ENCODE measurements at places on chromosomes 4 and X. TPM values are rescaled to one million over a fixed set of nuclear protein-coding genes. Genes with fewer than 3 reads are reported as not detected.

PDCL2 gene
- not detected for total RNA-seq

F8A2 gene
- not detected for total RNA-seq

FRMPD3 gene
- total RNA-seq, result 0.96 TPM

CHRDL1 gene
- total RNA-seq, result 34.7 TPM

DNA sequence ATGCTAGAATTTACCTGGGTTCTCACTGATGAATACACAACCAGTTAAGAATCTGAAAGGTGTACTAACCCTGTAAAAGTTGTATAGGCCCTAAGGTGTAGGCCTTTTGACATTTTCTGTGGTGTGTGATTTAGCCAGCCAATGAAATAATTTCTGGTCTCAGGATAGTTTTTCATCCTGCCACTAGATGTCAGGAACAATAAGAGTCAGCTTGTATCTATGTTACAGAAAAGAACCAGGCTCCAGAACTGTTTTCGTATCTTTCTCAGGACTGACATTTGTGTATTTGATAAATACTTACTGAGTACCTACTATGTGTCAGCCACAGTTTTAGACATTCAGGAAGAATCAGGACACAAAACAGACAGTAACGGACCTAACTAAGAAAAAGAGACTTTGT, 673.6 kb upstream of the TENM3 start:
- DNase-seq, result no peak

DNA sequence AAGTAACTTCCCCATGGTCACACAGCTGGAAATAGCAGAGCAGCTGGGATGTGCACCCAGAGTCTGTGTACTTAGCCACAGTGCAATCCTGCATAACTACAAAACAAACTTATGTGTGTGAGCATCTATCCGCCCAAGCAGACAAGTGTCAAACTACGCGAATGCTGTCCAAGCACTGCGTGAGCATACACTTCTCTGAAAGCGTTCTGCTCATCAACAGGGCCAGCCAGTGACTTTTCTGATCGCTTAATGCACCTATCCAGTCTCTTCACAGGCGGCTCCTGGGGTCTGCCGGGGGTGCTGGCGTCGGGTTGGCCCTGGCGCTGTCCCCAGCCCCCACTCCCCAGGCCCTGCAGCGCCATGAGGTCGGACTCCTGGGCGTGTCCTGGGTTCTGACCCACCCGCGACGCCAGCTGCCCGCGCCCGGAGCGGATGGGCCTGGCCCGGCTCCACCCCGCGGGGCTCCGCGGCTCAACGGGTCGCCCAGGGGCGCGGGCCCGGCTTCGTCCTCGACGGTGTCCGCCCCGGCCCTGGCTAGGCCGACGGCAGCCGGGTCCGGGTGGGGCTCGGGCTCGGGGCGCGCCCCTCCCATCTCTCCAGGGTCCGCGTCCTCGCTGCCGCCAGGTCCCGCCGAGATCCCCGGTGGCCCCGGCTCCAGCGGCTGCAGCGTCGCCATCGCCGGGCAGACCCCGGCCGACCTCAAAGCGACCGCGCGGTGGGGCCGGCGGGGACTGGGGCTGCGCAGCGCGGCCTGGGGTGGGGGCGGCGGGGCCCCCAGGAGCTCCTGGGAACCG, 1.3 kb upstream of the ZNF141 start:
- DNase-seq, result peak; percentile 45

DNA sequence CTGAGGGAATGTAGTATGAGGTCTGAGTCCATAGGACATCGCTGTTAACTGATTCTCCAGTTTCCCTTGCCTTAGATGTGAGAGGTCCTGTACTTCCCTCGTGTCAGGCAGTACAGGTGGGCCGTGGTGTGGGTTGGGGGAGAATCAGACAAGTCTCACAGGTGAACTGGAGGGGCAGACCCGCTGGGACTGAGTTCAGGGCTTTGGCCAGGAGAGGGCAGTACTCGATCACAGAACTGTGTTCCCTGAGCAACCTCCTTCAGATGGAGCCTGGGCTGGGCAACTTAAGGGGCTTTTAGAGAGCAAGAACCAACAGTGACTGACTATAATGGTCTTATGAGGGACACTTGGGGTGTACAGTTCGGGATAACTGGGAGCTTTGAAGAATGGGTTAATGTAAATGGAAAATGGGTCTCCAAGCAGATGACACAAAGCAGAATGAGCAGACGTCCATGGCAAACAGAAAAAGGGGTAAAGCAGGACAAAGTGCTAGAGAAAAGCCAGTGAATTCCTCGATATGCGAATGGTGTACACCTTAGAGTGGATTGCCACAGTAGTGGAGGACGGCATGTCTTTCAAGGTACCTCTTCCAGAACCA, 83.6 kb downstream of the CCNG2 start:
- peak; percentile 54 for DNase-seq

DNA sequence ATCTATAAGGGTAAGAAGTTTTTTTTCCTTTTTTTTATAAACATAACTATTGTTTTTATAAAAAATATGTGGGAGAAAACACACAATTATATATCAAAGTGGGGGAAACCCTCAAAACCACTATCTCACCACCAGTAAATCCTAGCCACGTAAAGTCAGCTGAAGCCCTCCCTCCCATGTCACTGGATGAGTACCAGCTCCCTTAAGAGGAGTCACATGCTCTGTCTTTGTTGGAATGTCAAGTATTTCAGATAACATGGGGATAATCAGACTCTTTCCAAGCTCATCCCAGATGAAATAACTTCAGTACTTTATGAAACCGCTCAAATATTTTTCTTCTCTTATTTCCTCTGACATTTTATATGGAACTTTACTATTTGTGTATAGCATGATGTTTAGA, 2.4 kb downstream of the MYOZ2 start:
- no peak for DNase-seq

GRCh38 chr4:44859477-44859876, 133.1 kb upstream of the GNPDA2 start:
- DNase-seq, result no peak

GRCh38 chrX:133699023-133699728, 283.9 kb upstream of the GPC4 start:
- no peak for DNase-seq

DNA sequence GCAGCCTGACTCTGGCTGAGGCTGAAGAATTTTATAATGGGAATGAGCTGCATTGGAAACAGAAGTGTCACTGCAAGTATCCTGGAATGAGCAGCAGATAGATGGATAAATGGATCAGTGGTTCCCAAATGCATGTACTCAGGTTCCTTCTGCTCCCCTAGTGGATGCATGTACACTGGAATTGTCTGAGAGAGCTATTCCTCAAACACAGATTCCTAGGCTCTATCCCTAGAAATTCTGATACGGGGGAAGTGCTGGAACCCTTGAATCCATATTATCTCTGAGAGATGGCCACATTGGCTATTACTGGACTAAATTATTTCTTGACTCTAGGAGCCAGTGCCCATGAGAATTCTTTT, 64.8 kb downstream of the TMEM131L start:
- DNase-seq, result no peak

DNA sequence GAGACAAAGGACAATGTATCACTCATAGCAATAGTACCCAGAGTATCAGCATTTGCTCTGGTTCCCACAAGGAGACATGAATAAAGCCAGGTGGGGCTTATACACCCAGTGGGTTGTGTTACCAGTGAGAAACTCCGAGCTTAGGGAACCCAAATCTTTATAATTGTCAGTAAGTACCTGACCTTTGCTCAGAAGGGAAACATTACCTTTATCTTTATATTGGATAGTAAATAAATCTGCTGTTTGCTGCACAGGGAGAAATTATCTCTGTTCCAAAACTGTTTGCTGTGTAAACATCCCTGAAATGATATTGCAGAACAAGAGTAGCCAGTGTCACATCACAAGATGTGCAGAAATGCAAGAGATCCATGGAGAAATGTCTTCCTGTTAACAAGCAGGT, 12.1 kb upstream of the SLAIN2 start:
- DNase-seq, result no peak

- DNase-seq, result no peak
Observed at GRCh38 chr4:168677879-168678278, 181.0 kb downstream of the PALLD start.

DNA sequence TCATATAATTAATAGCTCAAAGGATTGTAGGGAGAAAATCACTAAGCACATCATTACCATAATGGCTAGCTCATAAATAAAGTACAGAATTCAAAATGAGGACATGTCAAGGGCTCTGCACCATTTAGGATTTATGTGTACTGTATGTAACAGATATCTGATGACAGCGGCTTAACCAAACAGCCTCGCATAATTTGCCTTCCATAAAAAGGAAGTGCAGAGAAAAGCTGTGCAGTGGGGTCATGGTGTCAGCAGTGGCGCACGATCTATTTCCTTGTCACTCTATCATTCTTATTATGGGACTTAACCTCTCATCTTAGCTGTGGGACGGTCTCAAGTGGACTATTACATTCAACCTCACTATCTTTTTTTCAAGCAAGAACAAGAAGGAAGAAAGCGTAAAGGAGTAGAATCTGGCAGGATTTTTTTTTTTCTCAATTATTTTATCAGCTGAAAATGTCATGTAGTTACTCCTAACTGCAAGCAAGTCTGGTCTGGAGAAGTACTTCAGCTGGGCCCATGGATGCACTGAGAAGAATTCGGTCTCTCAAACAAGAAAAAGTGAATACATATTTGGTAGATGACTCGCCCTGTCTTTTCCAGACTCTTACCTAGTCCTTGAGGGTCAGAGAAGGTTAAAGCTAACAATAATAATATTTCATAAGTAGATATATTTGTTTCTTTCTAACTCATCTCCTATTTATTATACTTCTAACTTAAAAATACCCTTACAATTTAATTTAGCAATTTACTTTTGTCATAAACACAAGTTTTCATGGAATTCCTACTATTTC, 94.6 kb downstream of the COX18 start:
- DNase-seq, result no peak

GRCh38 chr4:183834252-183834651, 70.9 kb upstream of the STOX2 start:
- DNase-seq, result no peak

Measured in ureter (tissue), 1 donor.